ENCODE measurements at places on chromosomes 3 and 15. TPM values are rescaled to one million over a fixed set of nuclear protein-coding genes. Genes with fewer than 3 reads are reported as not detected.

GOLGA8M gene
- total RNA-seq: not detected

SERPINI2 gene
- not detected for total RNA-seq

CPA3 gene
- total RNA-seq: not detected

KLF13 gene
- 147 TPM for total RNA-seq

MBD4 gene
- total RNA-seq: 48.0 TPM

DPPA2 gene
- not detected for total RNA-seq

GRCh38 chr15:59904450-59905135 is 99.5 kb upstream of the FOXB1 start:
- DNase-seq: no peak

GRCh38 chr3:109137761-109138160 is 1.2 kb downstream of the C3orf85 start:
- DNase-seq: no peak

- DNase-seq: no peak
Observed at GRCh38 chr3:122773944-122774509, 19.6 kb downstream of the HSPBAP1 start.

DNA sequence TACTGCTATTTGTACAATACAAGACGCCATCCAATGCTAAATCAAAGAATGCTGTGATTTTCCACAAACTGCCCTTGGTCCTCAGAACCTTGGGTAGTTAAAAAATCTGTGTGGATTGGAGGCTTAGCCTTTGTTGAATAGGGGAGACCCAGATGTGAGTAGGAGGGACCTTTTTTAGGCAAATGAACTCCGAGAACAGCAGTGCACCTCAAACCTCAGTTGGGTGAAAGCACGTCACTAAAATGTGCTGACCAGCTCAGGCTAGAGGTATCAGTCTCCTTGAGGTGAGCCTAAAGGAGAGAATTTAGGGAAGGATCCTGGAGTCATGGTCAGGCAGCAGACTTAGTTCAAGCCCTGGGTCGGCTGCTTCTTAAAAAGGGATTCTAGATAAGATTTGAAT is 200.7 kb downstream of the SOX2 start:
- DNase-seq: no peak

- DNase-seq: no peak
Observed at GRCh38 chr3:130688697-130689470, 57.7 kb downstream of the PIK3R4 start.

GRCh38 chr3:195142519-195142918 is 128.4 kb downstream of the XXYLT1 start:
- no peak for DNase-seq

DNA sequence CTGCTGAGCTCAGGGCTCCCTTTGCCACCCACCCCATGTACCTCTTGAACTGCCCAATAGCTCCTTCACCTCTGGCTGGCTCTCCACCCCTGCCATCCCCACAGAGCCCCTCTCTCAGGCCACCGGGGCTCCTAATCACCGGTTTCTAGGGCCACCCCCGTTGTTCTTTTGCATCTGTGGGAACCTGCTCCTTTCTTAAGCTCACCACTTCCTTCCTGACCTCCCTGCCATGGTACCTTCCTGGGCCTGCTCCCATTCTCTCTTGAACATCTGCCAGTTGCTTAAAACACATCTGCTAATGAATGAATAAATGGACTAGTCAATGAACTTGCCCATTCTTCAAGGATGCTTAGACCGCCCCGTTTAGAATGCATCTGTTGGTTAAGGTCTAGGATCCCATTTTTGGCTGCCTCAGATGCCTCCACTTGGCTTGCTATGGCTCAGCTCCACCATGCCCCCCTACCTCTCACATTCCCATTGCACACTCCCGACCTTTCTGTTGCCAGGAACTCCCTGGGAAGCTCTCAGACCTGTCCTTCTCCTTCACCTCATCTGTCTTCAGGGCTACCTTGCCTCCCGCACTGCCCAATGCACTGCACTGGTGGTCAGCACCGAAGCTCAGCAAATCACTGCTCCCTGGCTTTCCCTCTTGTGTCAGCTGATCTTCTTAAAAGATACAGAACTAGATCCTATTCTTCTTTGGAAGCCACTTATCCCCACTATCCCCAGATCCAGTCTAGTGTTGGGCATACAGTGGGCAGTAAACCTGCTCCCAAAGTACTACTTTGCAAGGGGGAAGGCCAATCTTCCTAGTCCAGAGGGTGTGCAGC is 9.1 kb downstream of the AMOTL2 start:
- DNase-seq: no peak

Data from CD8-positive, alpha-beta memory T cell (primary cell).